ENCODE measurements at places on chromosomes 4 and X.

- no peak for DNase-seq
Measured at GRCh38 chrX:104135677-104136076, 21.1 kb downstream of the SLC25A53 start.

GRCh38 chr4:58649226-58649625 is 1539.0 kb upstream of the IGFBP7 start:
- no peak for DNase-seq

GRCh38 chr4:94216394-94216793 is 8.7 kb downstream of the SMARCAD1 start:
- DNase-seq: no peak

DNA sequence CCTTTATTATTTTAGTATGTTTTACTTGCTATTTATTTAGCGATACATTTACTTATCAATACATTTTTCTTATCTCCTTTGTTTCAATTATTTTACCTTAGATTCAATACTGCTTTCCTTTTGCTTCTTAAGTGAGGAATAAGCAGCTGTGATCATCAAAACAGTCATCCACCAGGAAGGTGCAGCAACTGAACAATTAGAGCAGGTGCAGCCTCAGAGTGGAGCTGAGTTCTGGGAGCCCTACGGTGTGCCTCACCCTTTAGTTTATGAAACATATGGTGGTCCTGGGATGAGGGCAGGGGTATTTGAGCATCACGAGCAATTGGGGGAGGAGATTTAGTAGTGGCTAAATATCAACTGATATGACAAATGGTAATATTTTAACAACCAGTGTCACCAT is 111.0 kb downstream of the FRYL start:
- DNase-seq: no peak

DNA sequence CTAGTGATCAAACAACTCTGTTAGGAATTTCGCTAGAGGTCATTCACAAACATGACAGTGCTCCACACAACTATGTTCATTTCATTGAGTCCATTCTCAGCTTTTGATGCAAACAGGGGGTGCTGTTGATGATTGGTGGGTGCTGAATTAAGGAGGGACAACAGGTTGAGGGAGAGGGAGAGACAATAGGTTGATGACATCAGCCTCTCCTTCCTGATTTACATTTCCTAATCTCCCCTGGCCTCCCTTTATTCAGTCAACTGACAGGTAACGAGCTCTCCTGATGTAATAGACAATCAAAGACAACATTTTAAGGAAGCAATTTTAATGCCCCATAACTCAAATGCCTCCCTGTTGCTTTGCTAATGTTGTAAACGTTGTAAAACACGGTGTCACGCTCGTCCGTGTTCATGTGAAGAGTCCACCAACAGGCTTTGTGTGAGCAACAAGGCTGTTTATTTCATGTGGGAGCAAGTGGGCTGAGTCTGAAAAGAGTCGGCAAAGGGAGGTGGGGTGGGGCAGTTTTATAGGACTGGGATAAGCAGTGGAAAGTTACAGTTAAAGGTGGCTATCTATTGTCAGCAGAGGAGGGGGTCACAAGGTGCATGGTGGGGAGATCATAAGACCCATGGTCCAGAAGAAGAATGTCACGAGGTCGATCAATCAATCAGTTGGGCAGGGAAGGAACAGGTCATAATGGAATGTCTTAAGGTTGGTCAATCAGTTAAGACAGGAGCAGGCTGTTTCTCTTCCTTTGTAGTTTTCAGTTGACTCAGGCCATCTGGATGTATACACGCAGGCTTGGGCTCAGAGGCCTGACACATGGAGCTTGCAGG is 4.8 kb upstream of the GAR1 start:
- no peak for DNase-seq

DNA sequence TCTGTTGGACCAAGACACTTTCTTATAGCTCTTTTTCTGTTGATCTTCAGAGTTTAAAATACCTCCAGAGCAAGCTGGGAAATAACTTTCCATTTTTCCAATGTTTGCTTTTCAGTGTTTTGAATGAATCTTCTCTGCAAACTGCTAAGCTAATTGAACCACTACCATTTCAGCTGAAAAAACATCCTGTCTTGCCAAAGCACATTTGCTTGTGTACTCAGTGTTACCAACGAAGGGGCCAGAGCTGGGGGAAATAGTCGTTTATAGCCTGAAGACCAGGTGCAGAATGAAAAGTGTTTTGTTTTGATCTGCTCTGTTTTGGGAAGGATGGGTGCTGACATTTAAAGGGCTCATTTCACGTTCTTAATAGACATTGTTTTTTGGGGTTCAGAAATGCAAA is 88.4 kb upstream of the CLNK start:
- DNase-seq: no peak

GRCh38 chrX:150148749-150149672 is 210.7 kb upstream of the EOLA2 start:
- no peak for DNase-seq

DNA sequence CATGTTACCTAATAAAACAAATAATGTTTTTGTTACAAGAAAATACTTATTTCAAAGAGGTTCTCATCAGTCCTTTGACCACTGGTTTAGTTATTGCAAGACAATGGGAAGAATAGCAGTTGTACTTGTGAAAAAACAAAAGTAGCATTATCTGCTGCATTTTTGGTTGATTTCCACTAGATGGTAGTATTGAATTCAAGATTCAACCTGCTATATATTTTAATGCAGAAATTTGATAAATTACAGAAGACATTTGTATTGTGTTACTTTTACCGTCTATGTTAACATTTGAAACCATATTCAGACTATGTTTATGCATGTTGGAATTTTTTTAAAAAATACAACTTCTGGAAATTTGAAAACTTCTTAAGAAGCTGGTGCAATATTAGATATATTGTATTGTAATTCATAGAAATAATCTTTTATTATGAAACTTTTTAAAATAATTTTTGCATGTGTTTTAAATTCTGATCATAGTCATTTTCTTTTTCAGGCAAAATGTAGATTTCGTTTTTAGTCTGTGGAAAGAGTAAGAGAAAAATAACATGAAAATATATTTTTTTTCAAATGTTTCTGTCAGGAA is 56.4 kb downstream of the SPCS3 start:
- no peak for DNase-seq

DNA sequence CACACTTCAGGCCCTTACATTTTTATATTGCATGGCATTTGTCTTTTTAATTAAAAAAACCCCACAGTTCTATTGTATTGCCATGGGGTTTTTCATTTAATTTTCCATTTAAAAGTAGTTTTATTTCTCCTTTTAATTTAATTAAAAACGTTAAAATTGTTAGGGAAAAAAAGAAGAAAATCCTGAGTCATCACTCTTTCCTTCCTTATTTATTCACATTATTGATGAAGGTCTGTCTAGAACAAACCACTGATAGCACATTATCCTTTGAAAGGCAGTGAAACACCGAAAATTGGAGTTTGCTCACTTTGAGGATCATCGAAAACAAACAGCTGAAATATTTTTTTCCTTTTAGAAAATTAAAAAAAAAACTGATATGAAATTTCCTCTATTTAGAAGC is 759.7 kb upstream of the MAGEB2 start:
- DNase-seq: no peak

- DNase-seq: no peak
Measured at GRCh38 chrX:7076245-7076661, 71.3 kb upstream of the STS start.

GRCh38 chr4:109296527-109296926 is 5.9 kb downstream of the COL25A1 start:
- DNase-seq: peak; percentile 36

Data from mammary epithelial cell (primary cell).